Activated CD4-positive, alpha-beta T cell treated with anti-CD3 and anti-CD28 coated beads for 4 hours (primary cell): ENCODE measurements at places on chromosomes 13 and 19.

DNA sequence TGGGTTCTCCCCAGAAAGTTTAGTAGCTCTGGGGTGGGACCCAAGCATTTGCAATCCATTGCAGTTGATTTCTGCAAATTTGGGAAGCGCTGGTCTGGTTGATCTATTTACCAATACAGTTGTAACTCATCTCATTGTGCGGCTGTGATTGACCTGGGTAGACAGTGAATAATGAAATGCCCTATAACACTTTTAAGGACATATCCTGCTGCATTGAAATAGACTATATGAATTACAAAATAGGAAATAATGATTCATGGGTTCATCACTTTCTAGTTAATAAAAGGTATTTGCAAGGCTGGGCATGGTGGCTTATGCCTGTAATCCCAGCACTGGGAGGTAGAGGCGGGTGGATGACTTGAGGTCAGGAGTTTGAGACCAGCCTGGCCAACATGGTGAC, 59.0 kb upstream of the FARP1 start:
- no peak for DNase-seq

GRCh38 chr13:76879203-76879882, 6.9 kb downstream of the KCTD12 start:
- peak; percentile 65 for DNase-seq

DNA sequence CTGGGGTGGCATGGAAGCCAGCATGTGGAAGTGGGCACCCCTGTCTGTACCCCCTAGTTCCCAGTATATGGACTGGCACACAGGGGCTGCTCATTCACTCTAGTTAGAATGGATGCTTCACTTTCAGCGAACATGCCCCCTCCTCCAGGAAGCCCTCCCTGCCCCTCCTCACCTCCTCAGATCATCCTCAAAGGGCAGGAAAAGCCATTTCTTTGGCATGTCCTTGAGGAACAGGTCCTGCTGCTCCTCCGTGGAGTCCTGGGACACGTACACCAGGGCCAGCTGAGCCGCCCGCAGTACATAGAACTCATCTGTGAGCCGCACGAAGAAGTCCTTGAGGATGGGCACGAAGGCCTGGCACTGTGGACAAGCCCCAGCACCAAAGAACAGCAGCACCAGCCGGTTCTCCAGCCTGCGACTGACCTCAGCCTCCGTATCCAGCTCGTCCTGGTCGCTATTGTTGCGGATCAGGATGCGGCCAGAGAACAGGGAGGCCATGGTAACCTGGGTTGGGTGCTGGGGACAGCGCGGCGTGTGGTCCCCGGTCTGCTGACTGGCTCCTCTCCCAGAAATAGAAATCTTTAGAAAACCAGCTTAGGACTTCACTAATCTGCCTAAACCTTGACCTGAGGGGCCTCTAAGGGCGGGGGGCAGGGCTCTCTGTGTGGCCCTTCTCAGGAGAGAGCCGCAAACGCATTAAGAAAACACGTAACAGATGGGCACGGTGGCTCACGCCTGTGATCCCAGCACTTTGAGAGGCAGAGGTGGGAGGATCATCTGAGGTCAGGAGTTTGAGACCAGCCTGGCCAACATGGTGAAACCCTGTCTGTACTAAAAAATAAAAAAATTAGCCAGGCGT, at the start of gene NXNL1:
TSS of gene NXNL1 (minus strand) at position 555 of the 859 bp plus-strand sequence. CDS start at position 498, 57 bp downstream.
- DNase-seq = no peak

DNA sequence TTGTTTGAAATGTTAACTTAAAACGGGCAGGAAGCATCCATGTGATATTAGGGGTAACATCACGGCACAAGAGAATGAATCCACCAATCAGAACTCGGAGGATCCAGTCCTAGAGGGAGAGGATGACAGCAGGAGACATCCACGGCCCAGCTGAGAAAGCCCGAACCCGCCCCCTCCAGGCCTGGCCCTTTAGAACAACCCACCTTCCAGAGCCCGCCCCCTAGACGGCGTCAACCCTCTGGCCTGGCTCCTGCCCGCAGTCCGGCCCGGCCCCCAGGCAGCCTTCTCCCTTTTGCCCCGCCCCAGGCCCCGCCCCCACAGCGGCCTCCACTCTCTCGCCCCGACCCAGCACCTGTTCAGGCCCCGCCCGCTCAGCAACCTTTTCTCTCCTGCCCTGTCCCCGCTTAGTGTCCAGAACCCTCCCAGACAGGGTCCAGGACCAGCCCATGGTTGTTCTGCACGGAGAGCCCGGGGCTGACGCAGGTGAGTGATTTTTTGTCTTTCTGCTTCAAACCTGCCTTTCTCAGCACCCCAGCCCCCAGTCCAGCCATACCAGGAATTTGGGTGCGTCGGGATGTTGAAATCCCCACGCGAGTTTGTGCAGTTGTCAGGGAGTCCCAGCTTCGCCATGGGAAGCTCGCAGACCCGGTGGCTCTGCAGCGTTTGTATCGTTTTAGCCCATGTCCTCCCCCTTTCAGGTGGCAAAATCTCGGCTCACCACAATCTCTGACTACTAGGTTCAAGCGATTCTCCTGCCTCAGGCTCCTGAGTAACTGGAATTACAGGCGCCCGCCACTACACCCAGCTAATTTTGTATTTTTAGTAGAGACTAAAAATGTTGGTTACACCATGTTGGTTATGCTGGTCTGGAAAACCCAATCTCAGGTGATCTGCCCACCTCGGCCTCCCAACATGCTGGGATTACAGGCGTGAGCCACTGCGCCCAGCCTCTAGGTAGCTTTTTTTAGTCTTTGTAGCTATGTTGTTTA, 16.1 kb downstream of the ZNF816 start:
- no peak for DNase-seq

DNA sequence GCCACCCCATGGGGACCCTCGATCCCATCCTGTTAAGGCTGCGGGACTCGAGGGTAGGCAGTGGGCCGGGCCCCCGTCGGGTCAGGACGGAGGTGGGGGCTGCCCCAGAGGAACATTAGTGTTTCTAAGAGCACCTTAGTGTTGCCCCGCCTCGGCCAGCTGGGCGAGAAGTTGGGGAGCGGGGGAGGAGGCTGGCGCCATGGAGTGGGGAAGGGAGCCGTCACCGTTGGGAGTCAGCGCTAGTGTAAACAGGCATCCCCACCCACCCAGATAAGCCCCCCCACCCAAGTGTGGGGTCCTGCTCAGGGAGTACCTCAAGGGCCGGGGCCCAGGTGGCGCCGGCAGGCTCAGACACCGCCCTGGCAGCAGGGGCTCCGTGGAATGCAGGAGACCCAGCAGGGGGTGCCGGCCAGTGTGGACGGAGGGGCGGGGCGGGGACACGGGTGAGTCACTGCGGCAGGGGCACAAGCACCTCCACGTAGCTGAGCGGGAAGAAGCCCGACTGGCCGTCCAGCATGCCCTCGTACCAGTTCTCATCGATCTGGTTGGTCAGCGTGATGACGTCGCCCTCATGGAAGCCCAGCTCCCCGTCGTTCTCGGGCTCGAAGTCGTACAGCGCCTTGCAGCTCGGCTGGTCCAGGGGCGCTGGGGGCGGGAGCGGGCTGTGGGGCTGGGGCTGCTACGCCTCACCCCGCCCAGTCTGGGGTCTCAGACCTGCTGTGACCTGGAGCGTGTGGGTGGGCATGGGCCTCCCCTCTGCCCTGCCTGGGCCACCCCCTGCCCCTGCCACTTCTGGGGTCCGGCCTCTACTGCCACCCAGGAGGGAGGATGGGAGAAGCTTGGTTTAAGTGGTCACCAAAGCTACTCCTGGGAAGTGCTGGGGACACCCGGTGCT, 18.0 kb downstream of the MPND start:
- DNase-seq = no peak

- DNase-seq = no peak
These were observed 121.4 kb downstream of the MIPEP start for GRCh38 chr13:23767838-23768237.

GRCh38 chr13:57056601-57057180, 84.0 kb upstream of the PRR20A start:
- DNase-seq = no peak

- DNase-seq = no peak
These were observed 1224.4 kb downstream of the EFNB2 start for GRCh38 chr13:105311094-105311493.

DNA sequence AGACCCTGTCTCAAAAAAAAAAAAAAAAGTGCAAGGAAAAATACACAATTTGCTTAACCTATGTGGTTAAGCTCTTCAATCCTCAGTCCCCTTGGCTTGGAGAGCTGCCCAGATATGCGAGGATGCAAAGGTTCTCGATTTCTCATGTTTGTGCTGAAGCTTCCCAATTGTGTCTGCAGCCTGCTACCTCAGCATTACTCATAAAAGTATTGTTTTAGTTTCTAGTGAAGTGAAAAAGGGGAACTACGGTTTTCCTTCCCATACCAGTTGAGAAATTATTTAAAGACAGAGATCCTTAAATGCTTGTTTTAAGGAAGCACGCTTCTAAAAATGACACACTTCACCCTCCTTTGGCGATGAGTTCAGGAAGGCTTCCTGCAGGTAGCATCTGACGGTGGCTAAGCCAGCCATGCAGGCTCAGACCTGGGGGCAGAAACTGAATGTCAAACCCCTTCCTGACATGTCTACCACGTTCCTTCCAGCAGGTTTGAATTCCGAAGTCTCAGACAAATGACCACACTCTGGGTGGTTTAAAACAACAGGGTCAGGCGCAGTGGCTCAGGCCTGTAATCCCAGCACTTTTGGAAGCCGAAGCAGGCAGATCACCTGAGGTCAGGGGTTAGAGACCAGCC, 47.9 kb downstream of the RUBCNL start:
- no peak for DNase-seq

DNA sequence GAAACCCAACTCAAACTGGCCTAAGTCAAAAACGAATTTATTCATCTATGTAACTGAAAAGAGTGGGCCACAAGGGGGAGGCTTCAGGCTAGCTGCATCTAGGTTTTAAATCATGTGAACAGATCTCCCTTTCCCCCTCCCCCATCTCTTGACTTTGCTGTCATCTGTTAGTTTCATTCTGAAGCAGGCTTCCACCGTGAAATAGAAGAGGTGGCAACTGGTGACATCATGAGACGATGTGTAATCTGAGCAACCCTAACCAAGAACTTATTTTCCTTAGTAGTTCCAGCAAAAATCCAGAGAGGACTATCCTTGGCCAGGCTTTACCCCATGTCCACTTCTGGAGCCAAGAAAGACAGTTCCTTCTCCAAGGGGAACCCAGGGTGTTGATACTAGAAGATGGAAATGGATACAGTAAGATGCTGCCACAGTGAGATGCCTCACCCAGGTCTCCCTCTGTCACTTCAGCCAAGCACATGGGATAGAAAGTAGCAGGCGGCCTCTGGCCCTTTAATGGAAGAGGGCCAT, 9.4 kb downstream of the SAMD4B start:
- no peak for DNase-seq

DNA sequence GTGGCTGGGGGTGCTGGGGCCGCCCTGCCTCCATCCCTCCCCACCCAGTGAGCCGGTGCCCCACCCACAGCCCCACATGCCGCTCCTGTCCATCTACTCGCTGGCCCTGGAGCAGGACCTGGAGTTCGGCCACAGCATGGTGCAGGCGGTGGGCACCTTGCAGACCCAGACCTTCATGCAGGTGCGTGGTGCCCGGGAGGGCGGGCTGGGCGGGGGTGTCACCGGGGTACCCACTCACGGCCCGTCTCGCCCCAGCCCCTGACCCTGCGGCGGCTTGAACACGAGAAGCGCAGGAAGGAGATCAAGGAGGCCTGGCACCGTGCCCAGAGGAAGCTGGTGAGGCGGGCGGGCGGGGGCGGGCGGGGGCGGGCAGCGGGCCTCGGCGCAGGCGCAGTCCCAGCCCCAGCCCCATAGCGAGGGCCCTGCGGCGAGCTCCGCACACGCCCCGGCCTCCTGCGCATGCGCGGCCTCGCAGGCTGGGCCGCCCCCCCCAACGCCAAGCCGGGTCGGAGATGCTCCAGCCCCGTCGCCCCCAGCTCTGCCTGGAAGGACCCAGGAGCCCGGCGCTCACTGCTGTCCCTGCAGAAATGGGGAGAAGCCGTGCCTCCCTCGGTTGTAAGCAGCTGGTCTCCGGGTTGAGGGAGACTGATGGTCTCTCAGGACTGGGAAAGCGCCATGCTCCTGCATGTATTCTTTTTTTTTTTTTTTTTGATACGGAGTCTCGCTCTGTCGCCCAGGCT, 7.7 kb downstream of the ARHGAP45 start:
- DNase-seq = peak; percentile 94

GRCh38 chr13:100600461-100600860, 11.9 kb upstream of the GGACT start:
- DNase-seq = no peak

GRCh38 chr13:105406551-105406950, 1128.9 kb downstream of the EFNB2 start:
- DNase-seq = no peak

- DNase-seq = no peak
These were observed 48.2 kb upstream of the KPNA3 start for GRCh38 chr13:49840675-49841074.

DNA sequence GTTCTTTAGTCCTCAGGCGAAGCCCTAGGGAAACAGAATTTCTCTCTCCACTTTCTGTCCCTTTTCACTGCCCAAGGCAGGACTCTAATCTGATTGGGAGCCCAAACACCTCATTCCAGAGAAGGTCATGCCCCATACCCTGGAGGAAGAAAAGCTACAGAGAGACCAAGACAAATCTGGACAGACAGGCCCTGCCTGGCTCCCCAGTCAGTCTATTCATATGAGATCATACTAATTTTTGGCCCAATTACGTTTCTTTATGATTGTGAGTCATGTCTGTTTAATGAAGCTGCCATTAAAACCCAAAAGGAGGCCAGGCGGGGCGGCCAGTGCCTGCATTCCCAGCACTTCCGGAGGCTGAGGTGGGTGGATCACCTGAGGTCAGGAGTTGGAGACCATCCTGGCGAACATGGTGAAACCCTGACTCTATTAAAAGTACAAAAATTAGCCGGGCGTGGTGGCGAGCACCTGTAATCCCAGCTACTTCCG, 3.3 kb upstream of the AP3D1 start:
- no peak for DNase-seq

DNA sequence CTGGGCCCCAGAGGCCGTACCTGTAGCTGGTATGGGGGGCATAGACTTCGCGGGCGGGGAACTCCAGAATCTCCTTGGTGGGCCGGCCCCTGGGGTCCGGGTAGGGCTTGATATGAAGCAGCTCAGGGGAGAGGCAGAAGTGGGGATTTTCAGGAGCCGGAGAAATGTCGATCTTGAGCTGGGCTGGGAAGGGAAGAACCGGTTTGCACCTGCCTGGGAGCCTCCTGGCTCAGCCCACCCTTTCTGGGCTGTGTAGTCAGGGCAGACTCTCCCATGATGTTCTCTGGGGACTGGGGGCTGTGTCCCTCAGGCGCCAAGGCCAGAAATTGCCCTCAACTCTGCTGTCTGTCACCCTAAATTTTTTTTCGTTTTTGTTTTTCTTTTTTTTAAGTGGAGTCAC, 2.6 kb downstream of the ANGPTL8 start:
- DNase-seq = no peak

GRCh38 chr13:49315036-49315565, 67.4 kb downstream of the CDADC1 start:
- DNase-seq = no peak

DNA sequence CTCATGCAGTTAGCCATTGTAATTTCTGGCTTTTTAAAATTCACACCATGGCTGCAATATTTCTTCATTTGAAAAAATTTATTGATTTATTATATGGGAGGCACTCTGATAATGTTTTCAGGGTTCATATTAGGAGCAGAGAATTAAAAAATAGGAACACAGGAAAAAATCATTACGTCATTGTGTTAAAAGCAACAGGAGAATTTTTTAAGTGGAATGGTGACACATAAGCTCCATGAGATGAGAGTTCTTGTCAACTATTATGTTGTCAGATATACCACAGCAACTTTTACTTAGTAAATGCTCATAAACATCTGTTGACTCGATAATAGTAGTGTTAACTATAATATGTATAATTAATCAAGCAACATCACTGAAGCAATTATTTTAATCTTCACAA, 400.1 kb downstream of the TDRD3 start:
- DNase-seq = no peak

GRCh38 chr13:40503966-40504591, 162.4 kb downstream of the FOXO1 start:
- no peak for DNase-seq
